Fibroblast of the aortic adventitia (primary cell): ENCODE measurements at places on chromosomes 12 and 14.

GRCh38 chr14:100898935-100899883, 4.3 kb downstream of the RTL1 start:
- no peak for DNase-seq

DNA sequence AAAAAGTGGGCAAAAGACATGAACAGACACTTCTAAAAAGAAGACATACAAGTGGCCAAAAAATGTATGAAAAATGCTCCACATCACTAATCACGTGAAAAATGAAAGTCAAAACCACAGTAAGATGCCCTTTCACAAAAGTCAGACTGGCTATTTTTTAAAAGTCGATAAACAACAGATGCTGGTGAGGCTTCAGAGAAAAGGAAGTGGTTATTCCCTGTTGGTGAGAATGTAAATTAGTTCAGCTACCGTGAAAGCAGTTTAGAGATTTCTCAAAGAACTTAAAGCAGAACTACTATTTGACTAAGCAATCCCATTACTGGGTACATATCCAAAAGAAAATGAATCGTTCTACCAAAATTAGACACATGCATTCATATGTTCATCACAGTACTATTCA, 237.0 kb downstream of the KIF21A start:
- no peak for DNase-seq

DNA sequence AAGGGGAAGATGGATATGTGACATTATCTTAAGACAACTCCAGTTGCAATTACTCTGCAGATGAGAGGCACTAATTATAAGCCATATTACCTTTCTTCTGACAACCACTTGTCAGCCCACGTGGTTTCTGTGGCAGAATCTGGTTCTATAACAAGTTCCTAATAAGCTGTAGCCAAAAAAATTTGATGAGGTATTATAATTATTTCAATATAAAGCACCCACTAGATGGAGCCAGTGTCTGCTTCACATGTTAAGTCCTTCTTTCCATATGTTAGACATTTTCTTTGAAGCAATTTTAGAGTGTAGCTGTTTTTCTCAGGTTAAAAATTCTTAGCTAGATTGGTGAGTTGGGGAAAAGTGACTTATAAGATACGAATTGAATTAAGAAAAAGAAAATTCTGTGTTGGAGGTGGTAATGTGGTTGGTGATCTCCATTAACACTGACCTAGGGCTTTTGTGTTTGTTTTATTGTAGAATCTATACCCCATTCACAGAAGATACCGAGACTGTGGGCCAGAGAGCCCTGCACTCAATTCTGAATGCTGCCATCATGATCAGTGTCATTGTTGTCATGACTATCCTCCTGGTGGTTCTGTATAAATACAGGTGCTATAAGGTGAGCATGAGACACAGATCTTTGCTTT, 36.9 kb downstream of the PSEN1 start:
- DNase-seq = peak; percentile 75

- DNase-seq = peak; percentile 82
These were observed 2.2 kb upstream of the NFKBIA start for GRCh38 chr14:35406506-35407305.

DNA sequence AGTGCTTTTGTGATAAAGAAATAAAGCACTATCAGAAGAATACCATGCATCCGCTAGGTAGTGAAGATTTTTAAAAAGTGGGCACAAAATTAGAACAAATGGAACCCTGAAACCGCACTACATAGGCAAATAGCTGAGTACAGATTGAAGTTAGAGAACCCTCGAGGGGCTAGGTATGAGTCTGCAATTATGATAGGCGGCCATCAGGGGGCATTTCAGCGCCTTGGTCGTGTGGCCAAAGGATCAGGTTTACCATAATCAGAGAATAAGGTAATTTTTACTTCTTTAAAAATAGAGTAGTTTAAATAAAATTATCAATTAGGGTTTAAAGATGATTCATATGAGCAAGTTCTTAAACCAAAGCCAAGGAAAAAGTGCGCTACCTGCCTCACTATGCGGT, 129.8 kb downstream of the TMX1 start:
- DNase-seq = no peak

- DNase-seq = no peak
These were observed 28.7 kb downstream of the TSPAN9 start for GRCh38 chr12:3105690-3106479.

GRCh38 chr14:61064210-61064609, 83.2 kb downstream of the SLC38A6 start:
- DNase-seq = no peak

DNA sequence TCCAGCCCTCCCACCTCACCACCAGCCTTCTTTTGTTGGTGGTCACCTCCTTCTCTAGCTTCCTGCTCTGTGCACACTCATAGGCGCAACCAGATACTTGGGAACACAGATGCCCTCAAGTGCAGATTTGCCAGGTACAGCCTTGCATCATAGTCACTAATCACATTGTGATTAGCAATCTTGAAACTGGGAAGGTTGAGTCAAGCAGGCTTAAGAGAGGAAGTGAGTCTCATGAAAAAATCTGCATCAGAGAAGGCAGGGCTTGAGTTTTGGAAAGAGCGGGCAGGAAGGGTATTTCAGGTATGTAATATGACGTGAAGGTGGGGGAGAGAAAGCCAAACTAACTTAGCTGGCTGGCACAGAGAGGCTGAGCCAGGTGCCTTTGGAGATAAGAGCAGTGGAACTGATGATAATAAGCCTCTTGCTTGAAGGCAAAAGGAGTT, 2.7 kb upstream of the RABGGTA start:
- no peak for DNase-seq

- no peak for DNase-seq
These were observed 257.7 kb downstream of the BTG1 start for GRCh38 chr12:91887957-91888356.

DNA sequence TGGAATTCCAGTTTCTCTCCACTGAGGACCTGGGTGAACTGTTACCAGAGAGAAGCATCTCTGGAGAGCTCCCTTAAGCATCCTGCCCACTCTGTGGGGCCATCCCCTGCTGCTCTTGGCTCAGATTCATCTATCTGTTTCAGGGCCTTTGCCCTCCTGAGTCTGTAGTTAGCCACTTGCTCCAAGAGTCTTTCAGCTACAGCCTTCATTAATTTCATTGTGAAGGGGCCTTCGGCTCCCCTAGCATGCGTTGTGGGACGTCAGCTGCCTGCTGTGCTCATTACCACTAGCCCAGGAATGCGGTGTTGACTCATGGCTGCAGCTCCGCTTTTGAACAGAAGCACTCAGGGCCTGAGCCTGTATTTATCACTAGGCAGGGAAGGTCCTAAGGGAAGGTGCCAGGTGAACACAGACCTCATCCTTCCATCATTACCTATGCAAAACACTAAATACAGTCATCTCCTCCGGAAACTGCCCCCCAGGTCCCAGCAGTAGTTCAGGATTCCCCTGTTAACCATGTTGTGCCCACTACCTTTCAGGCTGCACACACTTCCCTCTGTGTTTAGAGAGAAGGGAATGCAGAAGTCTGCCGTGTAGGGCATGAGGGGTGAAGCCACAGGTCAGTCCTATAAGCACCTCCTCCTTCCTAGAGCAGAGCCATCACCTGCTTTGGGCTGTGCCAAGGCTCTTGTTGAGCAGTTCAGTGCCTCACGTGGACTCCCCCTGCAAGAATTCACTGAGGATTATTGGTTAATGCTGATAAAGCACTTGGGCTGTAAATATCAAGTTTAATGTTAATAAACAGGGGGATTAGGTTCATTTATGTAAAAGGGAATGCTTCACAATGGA, 191.4 kb downstream of the CACNA1C start:
- DNase-seq = peak; percentile 92

GRCh38 chr12:113005762-113006161, 27.4 kb downstream of the OAS2 start:
- DNase-seq = peak; percentile 31

DNA sequence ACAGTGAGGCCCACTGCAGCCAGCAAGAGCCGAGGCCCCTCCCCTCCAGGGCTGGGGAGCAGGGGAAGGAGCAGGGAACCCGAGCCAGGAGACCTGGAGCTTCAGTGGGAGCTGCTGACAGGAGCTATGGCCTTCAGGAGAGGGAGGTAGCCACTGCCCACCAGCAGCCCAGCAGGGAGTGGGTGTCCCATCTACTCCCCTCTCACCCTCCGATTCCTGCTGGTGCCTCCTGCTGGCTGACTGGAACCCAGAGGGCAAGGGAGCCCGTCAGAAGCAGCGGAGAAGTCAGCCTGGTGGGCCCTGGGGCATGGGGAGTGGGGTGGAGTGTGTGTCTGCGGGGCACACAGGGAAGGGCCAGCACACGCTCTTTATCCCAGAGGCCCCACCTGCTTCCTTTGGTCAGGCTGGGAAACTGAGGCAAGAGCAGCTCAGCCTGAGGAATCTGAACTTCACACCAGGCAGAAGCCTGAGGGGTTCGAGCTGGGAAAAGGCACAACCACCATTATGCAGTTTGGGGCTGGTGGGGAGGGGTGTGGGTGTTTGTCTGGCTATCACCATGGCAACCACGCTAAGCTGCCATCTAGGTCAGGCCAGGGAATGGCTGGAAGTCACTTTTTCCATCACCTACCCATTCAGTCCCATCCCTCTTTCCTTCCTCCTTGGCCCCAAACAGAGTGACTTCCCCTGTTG, 36.8 kb upstream of the PLEKHG6 start:
- peak; percentile 20 for DNase-seq

DNA sequence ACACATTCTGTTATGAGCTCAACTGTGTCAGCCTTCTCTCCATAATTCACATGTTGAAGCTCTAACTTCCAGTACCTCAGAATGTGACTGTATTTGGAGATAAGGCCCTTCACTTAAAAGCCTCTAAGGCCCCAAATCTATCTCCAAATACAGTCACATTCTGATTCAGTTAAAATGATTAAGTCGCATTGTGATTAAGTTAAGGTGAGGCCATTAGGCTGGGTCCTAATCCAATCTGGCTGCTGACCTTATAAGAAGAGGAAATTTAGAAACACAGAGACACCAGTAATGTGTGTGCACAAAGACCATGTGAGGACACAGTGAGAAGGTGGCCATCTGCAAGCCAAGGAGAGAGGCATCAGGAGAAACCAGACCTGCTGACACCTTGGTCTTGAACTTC, 141.6 kb downstream of the GXYLT1 start:
- DNase-seq = no peak

- peak; percentile 64 for DNase-seq
These were observed 43.2 kb downstream of the GALNT4 start for GRCh38 chr12:89481213-89481914.

DNA sequence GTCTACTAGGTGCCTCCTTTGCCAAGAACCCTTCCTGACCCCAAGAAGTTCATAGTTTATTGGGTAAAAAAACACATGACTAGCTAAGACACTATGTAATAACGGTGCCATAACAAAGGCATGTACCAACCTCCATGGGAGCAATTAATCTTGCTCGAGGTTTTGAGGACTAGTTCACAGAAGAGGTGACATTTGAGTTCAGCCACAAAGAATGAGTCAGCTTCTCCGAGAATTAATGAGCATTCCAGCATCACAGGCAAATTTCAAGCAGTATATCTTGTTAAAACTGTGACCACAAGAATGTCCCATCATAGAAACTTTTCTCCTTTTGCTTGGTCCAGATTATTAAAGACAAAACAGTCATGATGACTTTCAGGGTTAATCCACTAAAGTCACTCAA, 113.0 kb upstream of the RAP1B start:
- DNase-seq = peak; percentile 93

GRCh38 chr12:101885912-101886561, 8.7 kb downstream of the DRAM1 start:
- no peak for DNase-seq

- DNase-seq = peak; percentile 88
These were observed 5.7 kb upstream of the VTI1B start for GRCh38 chr14:67680121-67680602.

DNA sequence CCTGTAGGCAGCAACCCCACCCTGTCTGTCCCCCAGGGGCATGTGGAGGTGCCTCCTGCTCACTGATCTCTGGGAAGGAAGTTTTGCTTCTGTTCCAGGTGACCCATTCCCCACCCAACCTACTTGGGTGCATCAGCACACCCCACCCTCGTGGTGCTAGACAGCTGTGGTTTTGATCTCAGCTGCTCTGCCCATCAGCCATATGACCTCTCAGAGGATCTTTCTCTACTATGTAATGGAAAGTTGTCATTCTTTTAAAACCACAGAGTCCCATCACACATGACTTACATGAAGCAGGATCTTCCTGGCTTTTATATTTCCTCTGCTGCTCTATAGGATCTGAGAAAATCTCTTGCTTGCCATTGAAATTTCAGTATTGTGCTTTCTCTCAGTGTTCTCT, 13.5 kb upstream of the KRT82 start:
- no peak for DNase-seq

DNA sequence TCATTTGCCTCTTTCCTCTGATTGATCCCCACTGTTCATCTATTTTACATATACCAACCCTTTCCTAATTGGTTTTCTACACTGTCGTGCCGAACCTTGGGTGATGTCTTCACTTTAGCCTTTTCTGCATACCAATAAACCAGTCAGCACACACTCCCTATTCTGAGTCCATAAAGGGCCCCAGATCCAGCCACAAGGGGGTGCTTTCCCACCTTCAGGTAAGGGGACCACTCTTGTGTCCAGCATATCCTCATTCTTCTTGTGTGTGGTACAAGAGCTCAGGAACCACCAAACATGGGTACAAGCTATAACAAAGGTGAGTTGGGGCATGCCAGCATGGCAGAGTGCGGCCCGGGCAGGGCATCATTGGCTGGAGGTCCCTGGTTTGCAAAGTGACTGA, 859.8 kb downstream of the FSCB start:
- peak; percentile 1 for DNase-seq

- no peak for DNase-seq
These were observed 12.8 kb upstream of the ACVR1B start for GRCh38 chr12:51938726-51939125.
